MCF 10A (cell line): ENCODE measurements at places on chromosomes 7 and 10.

GRCh38 chr10:127906548-127907377 is at the start of gene PTPRE:
Gene PTPRE (plus strand): TSS chr10:127907103. CDS start chr10:128040882, 133,779 bp downstream.
- no peak within 1 kb of the TSS for H3K27ac ChIP-seq
- peaks cover 7% of the 10 kb centered on the region for H3K4me1 ChIP-seq
- H3K36me3 ChIP-seq = no peaks in the 10 kb centered on the region
- H3K27me3 ChIP-seq = no peaks in the 10 kb centered on the region

DNA sequence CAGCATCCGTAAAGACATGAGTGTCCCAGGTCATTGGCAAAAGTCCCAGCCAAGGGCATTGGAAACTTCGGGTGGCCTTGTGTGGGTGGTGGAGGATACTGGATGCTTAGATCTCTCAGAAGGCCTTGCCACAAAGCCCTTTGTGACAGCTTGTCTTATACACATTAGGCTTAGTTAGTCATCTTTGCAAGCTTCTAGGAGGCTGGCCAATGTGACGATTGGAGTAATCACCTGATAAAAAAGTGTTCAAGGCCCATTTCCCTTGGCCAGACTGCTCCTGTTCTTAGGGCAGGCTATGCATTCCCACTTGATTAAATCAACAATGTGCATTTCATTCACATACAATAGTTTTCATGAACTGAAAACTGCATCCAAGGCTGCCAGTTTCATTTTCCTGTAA is 26.9 kb downstream of the NPS start:
- peaks cover 72% of the 10 kb centered on the region for H3K27me3 ChIP-seq
- H3K36me3 ChIP-seq = no peaks in the 10 kb centered on the region
- H3K4me3 ChIP-seq = no peak overlapping the region
- no peak overlapping the region for H3K27ac ChIP-seq
- peaks cover 4% of the 10 kb centered on the region for H3K4me1 ChIP-seq

- H3K27me3 ChIP-seq = no peaks in the 10 kb centered on the region
- no peak for DNase-seq
- no peak overlapping the region for H3K27ac ChIP-seq
- H3K4me3 ChIP-seq = no peak overlapping the region
Observed at GRCh38 chr10:127428385-127428980, 120.6 kb upstream of the NPS start.

DNA sequence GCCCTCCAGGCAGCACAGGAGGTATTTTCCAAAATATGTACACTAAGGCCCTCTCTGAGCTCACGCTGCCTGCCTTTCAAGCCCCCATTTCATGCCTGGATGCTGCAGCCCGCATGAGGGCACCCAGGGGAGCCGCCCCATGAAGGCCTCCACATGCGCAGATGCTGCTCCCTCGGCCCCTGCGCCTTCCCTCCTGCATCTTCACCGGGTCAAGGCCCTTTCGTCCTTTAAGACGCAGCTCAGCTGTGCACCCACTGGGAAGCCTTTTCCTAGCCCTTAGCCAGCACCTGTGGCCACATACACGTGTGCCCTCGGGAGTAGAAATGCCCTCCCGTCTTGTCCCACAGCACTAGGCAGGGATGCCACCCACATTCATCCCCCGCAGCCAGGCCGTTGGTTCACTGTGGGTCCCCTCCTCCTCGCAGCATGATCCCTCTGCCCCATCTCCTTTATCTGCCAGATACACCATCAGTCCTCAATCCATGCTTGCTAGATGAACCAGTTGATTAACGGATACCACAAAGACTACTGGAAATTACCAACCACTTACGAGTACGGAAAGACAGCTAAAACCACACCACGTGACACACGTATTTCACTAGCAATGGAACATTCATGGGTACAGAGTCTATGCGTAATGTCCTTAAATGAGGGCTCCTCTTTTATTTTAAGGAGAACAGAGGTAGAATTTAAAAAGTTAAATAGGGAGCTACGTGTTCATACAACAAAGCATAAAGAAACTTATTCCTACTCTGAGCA is 278.0 kb downstream of the TNS3 start:
- no peaks in the 10 kb centered on the region for H3K27me3 ChIP-seq
- H3K27ac ChIP-seq = no peak overlapping the region
- no peak overlapping the region for H3K4me3 ChIP-seq
- H3K4me1 ChIP-seq = no peaks in the 10 kb centered on the region
- peaks cover 57% of the 10 kb centered on the region for H3K36me3 ChIP-seq

GRCh38 chr7:75971961-75972763 is 22.2 kb downstream of the TMEM120A start:
- H3K27ac ChIP-seq = no peak overlapping the region
- H3K4me1 ChIP-seq = no peaks in the 10 kb centered on the region
- H3K36me3 ChIP-seq = peaks cover 41% of the 10 kb centered on the region
- no peak overlapping the region for H3K4me3 ChIP-seq
- H3K27me3 ChIP-seq = no peaks in the 10 kb centered on the region

GRCh38 chr10:79984851-79985250 is 35.9 kb upstream of the SFTPD start:
- H3K27ac ChIP-seq = peak overlapping the region; percentile 47
- H3K36me3 ChIP-seq = no peaks in the 10 kb centered on the region
- H3K4me1 ChIP-seq = peaks cover 29% of the 10 kb centered on the region
- H3K4me3 ChIP-seq = peak overlapping the region; percentile 30
- DNase-seq = peak; percentile 88
- no peaks in the 10 kb centered on the region for H3K27me3 ChIP-seq

GRCh38 chr10:97336942-97337831 is 2.7 kb upstream of the FRAT2 start:
- H3K4me1 ChIP-seq = peaks cover 19% of the 10 kb centered on the region
- peaks cover 12% of the 10 kb centered on the region for H3K36me3 ChIP-seq
- no peaks in the 10 kb centered on the region for H3K27me3 ChIP-seq
- peak overlapping the region; percentile 93 for H3K4me3 ChIP-seq
- DNase-seq = peak; percentile 47
- peak overlapping the region; percentile 98 for H3K27ac ChIP-seq

GRCh38 chr10:71083716-71083975 is 128.7 kb upstream of the UNC5B start:
- H3K4me3 ChIP-seq = no peak overlapping the region
- no peaks in the 10 kb centered on the region for H3K4me1 ChIP-seq
- no peaks in the 10 kb centered on the region for H3K36me3 ChIP-seq
- peaks cover 22% of the 10 kb centered on the region for H3K27me3 ChIP-seq
- DNase-seq = no peak

- no peak overlapping the region for H3K27ac ChIP-seq
- no peaks in the 10 kb centered on the region for H3K4me1 ChIP-seq
- H3K36me3 ChIP-seq = peaks cover 6% of the 10 kb centered on the region
- H3K4me3 ChIP-seq = no peak overlapping the region
- H3K27me3 ChIP-seq = no peaks in the 10 kb centered on the region
- DNase-seq = no peak
Observed at GRCh38 chr7:27593226-27593625, 69.5 kb downstream of the HIBADH start.

GRCh38 chr10:5628451-5629302 is 37.7 kb downstream of the ASB13 start:
- H3K27me3 ChIP-seq = no peaks in the 10 kb centered on the region
- peaks cover 31% of the 10 kb centered on the region for H3K4me1 ChIP-seq
- no peak overlapping the region for H3K4me3 ChIP-seq
- H3K27ac ChIP-seq = no peak overlapping the region

DNA sequence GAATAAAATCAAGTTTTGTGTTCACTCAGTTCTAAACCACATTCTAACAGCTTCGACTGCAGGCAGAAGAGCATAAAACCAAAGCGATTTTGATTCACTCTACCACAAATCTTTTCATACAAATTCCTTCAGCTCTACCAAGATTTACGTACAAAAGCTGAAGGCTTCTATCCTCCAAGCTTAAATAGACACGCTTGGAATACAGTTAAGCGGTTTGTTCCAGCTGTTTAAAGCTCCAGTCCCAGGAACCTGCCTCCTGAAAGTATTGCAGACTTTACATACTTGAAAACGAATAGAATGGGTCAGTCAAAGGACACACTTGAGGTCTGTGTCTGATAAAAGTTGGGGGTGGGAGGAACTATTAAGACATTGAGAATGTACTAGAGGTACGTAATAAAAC is 102.9 kb downstream of the MPP7 start:
- H3K36me3 ChIP-seq = no peaks in the 10 kb centered on the region
- DNase-seq = no peak
- no peak overlapping the region for H3K27ac ChIP-seq
- H3K27me3 ChIP-seq = no peaks in the 10 kb centered on the region
- no peaks in the 10 kb centered on the region for H3K4me1 ChIP-seq

- no peaks in the 10 kb centered on the region for H3K36me3 ChIP-seq
- H3K4me1 ChIP-seq = no peaks in the 10 kb centered on the region
- H3K27me3 ChIP-seq = peaks cover 22% of the 10 kb centered on the region
Observed at GRCh38 chr7:137469191-137469811, 125.8 kb upstream of the PTN start.

GRCh38 chr7:1030444-1031070 is 13.8 kb upstream of the GPR146 start:
- DNase-seq = no peak
- H3K4me3 ChIP-seq = peak overlapping the region; percentile 19
- no peaks in the 10 kb centered on the region for H3K27me3 ChIP-seq
- H3K36me3 ChIP-seq = peaks cover 9% of the 10 kb centered on the region

GRCh38 chr7:147510923-147511322 is 1079.6 kb upstream of the C7orf33 start:
- DNase-seq = peak; percentile 8
- H3K27ac ChIP-seq = no peak overlapping the region

GRCh38 chr10:109592391-109592790 is 330.9 kb downstream of the XPNPEP1 start:
- H3K4me1 ChIP-seq = peaks cover 31% of the 10 kb centered on the region
- DNase-seq = peak; percentile 60
- H3K4me3 ChIP-seq = no peak overlapping the region
- no peaks in the 10 kb centered on the region for H3K36me3 ChIP-seq
- peak overlapping the region; percentile 34 for H3K27ac ChIP-seq

GRCh38 chr10:75062506-75063299 is 48.8 kb upstream of the SAMD8 start:
- no peak overlapping the region for H3K27ac ChIP-seq
- H3K36me3 ChIP-seq = no peaks in the 10 kb centered on the region
- H3K4me3 ChIP-seq = no peak overlapping the region
- H3K4me1 ChIP-seq = peaks cover 7% of the 10 kb centered on the region

DNA sequence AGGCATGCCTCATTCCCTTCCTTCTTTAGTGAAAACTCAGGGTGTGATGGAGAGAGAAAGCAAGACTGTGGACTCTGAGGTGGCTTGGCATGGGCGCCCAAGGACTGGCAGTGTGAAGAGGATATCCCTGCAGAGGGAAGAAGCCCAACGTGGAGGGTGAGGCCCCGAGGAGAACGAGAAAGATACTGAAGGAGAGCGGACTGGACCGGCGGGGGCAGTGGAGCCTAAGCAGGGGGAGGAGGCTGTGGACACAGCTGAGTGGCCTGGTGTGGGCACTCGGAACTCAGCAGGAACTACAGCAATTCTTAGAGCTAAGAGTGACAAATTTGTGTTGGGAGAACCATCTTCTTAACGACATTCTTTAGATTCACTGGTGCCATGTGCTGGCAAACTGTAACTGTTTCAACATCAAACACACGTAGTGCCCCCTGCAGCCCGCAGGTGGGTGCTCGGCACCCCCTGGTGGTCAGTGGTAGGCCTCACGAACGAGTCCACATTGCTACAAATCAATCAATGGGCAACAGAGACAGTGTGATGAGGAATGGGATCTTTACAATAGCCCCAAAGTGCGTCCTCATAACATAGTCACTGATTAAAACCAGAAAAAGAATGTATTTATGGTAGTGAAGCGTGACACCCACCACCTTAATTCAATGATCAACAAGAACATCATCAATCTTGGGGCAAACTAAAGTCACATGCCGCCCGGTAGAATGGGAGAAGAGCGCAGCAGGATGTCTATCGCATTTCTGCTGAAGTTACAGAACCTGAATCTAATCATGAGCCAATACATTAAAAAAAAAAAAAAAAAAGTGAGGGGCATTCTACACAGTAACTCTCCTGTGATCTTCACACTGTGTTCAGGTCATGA is 2.0 kb upstream of the SFTPA1 start:
- peaks cover 49% of the 10 kb centered on the region for H3K27me3 ChIP-seq
- peak; percentile 41 for DNase-seq
- H3K27ac ChIP-seq = no peak overlapping the region
- H3K4me3 ChIP-seq = no peak overlapping the region
- no peaks in the 10 kb centered on the region for H3K4me1 ChIP-seq

DNA sequence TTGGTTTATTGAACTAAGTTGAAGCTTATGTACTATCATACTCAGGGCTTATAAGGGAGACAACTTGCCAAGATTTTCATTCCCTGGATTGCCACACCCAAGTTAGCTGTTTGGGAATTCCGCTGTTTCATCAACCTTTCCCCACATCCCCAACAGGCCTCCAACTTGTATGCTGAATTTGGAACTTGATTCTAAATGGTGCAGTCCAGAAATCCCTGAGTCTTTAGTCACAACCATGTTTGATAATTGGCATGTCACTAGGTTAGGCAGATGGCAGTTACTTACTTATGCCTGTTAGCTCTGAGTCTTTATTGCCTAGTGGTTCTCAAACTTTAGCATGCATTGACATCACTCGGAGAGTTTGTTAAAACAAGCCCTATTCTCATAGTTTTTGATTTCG is 135.4 kb upstream of the PRPS1L1 start:
- no peak overlapping the region for H3K4me3 ChIP-seq
- no peak overlapping the region for H3K27ac ChIP-seq
- no peaks in the 10 kb centered on the region for H3K27me3 ChIP-seq
- H3K36me3 ChIP-seq = no peaks in the 10 kb centered on the region

DNA sequence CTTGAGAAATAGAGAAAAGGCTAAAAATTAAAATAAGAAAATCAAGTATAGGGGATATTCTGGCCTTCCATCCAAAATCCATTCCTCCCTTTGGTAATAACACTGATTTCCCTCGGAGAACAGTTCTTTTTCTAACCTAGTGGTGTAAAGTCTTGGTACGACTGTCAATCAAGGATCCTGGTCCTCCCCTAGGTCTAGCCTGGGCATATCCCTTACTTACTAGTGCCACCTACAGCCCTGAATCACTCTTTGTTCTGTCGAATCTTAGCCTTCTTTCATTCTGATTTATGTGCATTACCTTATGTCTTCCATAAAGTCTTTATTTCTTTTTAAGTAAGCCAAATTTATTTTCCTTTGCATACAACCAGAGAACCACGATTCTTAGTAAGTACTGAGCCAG is 298.7 kb upstream of the LRRTM3 start:
- peaks cover 19% of the 10 kb centered on the region for H3K4me1 ChIP-seq
- no peak overlapping the region for H3K4me3 ChIP-seq
- no peaks in the 10 kb centered on the region for H3K27me3 ChIP-seq
- peak; percentile 71 for DNase-seq
- H3K36me3 ChIP-seq = no peaks in the 10 kb centered on the region

GRCh38 chr7:138871814-138872090 is 73.8 kb upstream of the ATP6V0A4 start:
- peaks cover 6% of the 10 kb centered on the region for H3K36me3 ChIP-seq
- H3K27me3 ChIP-seq = no peaks in the 10 kb centered on the region
- no peak overlapping the region for H3K27ac ChIP-seq
- H3K4me3 ChIP-seq = no peak overlapping the region
- peaks cover 20% of the 10 kb centered on the region for H3K4me1 ChIP-seq
- DNase-seq = no peak

DNA sequence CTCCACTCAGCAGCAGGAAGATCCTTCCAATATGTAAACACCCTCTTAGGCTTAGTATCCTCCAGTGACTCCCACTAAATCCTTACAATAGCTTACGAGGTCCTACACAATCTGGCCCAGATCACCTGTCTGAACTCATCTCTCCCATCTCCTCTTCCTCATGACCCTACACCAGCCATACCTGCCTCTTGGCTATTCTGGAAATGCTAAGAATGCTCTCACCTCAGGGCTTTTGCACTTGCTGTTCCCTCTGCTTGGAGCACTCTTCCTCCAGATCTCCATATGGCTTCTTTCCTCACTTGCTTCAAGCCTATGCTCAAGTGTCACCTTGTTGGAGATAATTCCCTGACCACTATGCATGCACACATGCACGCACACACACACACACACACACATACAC is 50.8 kb upstream of the FRMD4A start:
- no peaks in the 10 kb centered on the region for H3K36me3 ChIP-seq
- no peak overlapping the region for H3K4me3 ChIP-seq
- no peak overlapping the region for H3K27ac ChIP-seq
- peaks cover 5% of the 10 kb centered on the region for H3K4me1 ChIP-seq
- no peak for DNase-seq
- H3K27me3 ChIP-seq = no peaks in the 10 kb centered on the region
